ENCODE measurements at places on chromosomes 3 and 15.

GRCh38 chr3:141878817-141879216, 2.4 kb downstream of the ATP1B3 start:
- no peak for DNase-seq

- DNase-seq = no peak
Observed at GRCh38 chr3:62876064-62876463, 848 bp upstream of the CADPS start.

- no peak for DNase-seq
Observed at GRCh38 chr3:69290006-69290405, 95.9 kb downstream of the FRMD4B start.

DNA sequence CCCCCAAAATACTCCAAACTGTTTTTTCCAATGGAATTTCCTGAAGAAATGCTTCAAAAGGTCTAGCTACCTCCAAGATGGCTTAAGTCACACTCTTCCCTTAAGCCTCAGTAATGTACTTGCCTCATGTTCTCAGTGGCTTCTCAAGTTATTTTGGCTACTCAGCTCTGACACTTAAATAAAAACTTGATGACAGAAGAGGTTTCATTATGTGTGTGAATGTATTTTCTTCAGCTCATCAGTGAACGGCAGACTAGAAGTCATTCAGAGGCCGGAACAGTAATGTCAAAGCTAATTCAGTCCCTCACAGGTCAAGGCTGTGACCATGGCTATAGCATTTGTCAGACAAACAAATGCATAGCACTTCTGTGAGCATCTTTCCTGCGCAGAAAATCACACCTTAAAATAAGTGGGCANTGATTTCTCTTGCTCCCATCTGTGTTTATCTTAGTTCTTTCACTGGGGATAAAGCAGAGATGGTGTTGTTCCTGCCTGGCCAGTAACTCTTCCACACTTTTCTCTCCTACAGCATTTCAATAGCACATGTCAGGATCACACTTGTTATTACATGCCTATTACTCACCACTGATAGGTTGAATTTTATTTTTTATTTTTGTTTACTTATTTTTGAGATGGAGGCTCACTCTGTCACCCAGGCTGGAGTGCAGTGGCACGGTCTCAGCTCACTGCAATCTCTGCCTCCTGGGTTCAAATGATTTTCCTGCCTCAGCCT, 68.5 kb upstream of the PLCL2 start:
- no peak for DNase-seq

DNA sequence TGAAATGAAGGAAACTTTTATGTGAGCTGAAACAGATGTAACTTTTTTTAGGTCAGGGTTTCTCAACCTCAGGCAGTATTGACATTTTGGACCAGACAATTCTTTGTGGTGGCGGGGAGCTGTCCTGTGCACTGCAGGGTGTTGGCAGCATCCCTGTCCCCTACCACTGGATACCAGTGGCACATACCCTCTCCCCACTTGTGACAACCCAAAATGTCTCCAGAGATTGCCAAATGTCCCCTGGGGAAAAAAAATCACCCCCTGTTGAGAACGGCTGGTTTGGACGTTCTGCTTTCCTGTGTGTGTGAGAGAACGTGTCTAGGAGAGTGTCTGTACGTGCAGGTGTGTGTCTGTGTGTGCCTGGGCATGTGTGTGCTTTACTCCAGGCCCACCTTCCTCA, 30.7 kb upstream of the GRIP2 start:
- no peak for DNase-seq

GRCh38 chr3:62557450-62557849, 184.1 kb upstream of the FEZF2 start:
- no peak for DNase-seq

- DNase-seq = peak; percentile 49
Observed at GRCh38 chr3:87260270-87260669, 16.1 kb downstream of the POU1F1 start.

GRCh38 chr3:35932995-35933394, 293.7 kb downstream of the ARPP21 start:
- no peak for DNase-seq

DNA sequence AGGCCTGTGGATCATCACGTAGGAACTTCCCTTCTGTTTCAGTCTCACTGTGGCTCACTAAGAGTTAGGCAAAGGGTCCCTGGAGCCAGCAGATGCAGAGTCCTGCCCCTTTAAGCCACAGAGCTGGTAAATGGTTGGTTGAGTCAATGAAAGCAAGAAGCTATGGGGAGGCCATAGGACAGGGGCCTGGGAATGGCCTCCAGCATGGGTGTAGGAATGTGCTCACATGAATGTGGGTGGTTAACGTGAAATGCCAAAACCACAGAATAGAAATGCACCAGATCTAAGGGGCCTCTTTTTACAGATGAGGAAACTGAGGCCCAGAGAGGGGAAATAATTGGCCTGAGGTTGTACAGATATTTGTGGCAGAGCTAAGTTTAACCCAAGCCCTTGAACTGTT, 150.3 kb downstream of the TLE3 start:
- no peak for DNase-seq

DNA sequence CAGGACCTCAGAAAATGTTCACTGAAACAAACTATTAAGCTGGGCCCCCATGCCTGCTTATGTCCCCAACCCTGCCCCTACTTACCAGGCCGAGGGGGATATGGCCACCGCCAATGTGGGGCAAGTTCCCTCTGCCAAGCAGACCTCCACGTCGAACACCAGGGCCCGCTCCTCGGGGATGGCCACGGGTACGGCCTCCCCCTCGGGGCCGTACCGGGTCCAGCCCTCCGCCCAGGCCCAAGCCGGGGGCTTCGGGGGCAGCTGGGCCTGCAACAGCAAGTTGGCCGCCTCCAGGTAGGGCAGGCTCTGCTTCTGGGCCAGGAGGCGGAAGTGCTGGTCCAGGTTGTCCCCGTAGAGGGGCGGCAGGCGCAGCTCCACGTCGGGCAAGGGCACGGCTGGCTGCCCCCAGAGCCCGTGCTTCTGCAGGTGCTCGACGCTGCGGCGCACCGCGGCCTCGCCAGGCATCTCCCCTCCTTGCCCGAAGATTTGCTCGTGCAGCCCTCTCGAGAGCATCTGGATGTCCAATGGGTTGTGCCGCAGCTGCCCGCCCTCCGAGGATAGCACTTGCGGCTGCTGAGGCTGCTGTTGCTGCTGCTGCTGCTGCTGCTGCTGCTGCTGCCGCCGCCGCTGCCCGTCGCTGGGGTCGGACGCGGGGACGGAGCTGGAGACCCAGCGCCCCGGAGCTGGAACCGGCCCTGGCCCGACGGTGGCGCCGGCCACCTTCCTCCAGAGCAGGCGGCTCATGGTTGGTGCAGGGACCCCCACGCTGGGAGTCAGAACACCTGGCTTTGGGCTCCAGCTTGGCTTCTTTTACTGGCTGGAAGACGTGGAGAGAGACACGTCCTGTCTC, 1.4 kb downstream of the POLG start:
- no peak for DNase-seq

DNA sequence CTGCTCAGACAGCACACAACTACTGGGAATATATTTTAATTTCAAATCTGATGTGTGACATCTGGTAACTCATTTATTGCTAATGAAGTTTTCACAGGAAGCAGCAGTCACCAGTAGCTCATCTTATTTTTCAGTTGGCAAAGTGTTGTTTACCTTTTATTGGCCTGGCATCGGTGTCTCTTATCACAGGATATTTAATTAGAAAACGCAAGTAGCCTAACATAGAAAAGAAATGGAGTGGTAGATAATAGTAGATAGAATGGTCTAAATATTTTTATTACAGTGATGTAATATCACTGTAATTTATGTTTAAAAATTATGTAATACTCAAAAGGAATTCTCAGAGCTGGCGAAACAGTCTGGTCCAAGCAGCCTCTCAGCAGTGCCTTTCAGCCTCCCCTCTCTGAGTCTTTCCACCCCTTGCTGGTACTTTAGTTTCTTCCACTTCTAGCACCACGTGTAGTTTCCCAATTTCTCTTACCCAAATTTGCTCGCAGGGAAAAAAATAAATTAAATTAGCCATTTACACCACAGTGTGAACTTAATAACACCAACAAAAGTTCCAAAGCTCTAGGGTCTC, 31.9 kb downstream of the AGTR1 start:
- no peak for DNase-seq

DNA sequence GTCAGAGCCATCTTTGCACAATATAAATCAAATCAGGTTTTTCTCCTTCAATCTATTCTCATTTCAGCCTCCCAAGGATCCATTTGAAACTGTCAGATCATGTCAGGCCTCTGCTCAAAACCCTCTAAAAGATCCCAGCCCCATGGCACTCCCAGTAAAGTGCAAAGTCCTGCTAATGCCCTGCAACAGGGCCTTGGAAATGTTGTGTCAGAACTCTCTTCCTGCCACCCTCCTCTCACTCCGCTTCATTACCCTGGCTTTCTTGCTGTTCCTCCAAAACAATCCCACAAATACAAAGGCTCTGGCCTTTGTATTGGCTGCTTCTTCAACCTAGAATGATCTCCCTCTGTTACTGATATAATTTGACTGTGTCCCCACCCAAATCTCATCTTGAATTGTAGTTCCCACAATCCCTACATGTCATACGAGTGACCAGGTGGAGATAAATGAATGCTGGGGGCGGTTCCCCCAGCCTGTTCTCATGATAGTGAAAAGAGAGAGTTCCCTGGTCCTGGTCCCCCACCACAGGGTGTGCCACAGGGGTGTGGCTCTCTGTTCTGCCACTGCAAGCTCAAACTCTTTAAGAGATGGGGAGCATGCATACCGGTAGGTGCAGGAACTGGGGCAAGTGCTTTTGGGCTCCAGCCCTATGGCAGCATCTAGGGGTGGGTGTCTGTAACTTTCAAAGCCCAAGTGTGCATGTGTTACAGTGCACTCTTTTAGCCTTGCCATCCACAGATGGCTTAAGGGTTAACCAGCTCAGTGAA, 22.9 kb upstream of the TRA2B start:
- DNase-seq = no peak

DNA sequence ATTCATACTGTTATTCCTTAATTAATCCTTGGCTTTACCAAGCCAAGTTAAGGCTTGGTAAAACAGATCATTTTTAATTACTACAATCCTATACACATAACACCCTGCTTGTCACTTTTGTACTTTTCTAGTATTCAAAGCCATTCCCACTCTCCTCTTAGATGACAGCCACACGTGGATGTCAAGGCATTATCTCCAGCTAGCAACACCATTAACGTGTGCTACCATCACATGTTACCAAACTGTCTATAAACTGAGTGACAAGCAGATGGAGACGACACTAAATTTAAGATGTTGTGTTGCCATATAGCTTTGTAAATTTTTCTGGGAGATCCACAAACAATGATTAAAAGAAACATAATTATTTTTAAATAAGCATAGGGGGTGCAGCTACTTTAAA, 103.7 kb downstream of the UACA start:
- no peak for DNase-seq

DNA sequence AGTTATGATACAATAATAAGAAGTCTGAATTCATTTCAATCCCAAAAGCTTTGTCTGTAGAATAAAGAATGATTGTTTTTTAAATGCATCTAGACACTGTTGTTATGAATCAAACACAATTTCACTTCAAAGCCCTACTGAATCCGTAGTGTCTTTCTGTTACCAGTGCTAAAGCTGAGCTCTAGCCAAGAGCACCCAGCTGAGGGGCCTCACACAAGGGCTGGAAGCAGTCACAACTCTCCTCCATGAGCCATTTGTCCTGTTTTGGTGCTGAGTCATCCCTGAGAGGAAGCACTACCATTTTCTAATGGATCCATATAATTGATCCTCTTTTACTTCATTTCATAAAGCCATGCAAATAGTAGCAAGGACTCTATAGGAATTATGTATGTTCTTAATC, 158.2 kb upstream of the ANKRD28 start:
- no peak for DNase-seq

DNA sequence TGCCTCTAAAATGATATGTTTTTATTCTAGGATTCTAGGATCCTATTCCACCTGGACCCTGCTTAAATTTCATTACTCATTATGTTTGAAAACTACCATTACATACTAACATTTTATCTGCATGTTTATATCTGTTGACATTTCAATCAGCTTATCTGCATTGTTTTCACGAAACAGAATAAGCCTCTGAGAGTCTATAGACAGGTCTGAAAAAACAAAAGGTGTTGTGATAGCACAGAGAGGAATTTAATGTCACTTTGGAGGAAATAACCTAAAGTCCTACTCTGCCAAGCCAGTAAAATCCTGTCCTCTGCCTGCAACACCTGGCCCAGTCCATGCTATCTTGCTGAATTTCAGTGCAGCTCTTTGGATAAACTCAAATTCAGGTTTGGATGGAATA, 315.2 kb downstream of the ZBTB20 start:
- no peak for DNase-seq

- DNase-seq = no peak
Observed at GRCh38 chr3:114194750-114195149, 15.9 kb upstream of the DRD3 start.

GRCh38 chr15:80434926-80435720, 30.9 kb downstream of the ARNT2 start:
- DNase-seq = no peak

DNA sequence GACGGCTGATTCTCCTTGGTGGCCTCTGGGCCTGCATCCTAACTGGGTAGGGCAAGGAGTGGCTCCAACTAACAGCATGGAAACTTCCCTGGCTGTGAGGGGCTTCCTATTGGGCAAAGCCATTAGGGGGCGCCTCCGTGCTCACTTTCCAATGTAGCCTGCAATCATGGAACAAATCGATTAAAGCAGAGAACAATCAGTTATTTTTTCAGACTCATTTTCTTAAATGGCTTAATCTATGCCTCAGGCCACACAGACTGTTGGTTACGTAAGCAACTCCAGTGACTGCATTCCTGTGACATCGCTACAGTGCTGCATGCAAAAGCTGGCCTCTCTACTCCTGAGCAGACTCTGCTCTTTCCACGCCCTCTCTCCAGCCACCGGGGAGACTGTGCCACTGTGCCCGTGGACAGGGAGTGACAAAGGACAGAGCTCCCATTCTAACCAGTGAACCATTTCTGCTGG, 278.9 kb downstream of the KLF13 start:
- no peak for DNase-seq

DNA sequence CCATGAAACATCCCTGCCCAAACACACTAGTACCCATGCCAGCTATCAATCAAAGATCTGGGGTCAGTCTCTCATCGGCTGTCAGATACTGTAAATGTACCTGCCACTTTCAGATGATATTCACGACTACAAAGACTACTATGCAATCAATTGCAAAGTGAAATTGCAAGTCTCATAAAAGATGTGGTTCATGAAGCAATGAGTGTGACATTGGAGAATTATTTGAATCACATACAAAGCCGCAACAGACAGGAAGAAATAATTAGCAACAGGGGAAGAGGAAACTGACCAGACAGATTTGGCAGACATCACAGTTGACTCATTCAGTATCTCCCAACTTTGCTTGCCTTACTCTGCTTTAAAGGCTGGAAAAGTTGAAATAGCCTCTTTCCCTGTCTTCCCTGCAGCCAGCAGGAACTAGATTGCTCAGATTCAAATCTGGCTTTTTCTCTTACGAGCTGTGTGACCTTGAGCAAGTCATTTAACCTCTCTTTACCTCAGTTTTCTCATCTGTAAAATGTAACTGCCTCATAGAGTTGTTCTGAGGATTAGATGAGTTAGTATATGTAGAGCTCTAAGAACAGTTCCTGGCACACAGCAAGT, 95.7 kb upstream of the C3orf80 start:
- DNase-seq = no peak

DNA sequence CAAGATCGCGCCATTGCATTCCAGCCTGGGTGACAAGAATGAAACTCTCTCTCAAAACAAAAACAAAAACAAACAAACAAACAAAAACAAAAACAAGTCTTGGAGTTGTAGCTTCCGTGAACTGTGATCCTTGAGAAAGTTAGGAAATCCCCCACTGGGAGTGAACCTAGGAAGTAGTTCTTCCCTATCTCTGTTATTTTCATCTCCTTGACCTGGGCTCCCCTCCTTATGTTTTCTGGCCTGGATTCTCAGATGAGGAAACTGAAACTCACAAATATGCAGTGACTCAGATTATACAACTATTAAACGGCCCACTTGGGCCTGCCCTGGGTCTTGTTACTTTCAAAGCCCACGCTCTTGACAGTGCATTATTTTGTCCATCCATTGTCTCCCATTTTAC, 29.7 kb downstream of the SAXO2 start:
- no peak for DNase-seq
